ENCODE measurements at places on chromosomes 13 and 19.

DNA sequence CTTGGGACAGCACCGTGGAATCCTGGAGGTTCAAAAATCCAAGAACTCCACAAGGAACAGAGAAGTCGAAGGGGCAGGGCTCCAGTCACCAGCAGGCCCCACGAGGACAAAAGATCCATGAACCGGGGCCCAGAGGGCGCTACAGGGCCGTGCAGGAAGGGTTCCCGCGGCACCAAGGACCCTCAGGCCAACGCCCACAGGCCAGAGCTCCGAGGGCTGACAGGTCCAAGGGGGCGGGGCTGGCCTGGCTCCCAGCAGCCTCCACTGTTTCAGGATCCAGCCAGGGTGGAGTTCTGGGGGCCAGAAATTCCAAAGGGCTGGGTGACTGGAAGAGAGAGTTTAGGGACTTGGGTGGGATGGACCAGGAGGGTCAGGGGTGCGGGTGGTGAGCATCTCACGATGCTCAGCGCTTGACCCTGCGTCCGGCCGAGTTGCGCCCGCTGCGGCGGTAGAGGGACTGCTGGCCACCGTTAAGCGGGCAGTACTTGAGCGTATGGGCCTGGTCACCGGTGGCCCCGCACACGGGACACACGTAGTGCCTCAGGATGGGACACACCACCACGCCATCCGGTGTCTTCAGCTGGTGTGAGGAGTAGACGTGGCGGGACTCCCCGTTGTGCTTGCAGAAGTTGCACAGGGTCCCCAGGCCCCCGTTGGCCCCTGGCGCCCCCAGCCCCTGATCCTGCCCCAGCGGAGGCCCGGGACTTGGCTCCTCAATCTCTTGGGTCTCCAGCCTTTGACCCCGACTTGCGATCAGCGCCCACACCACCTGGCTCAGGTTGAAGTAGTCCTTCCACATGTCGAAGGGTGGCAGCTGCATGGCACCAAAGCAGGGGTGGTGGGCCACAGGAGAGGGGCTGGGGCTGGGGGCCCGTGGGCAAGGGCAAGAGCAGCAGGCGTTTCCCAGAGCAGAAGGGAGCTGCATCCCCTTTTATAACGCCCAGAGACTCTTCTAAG lies at the start of gene NANOS2:
NANOS2 (minus strand) TSS at position 905 of the 957 bp plus-strand sequence; CDS start at position 820, 85 bp downstream.
- DNase-seq = no peak

- DNase-seq = no peak
Measured at GRCh38 chr19:56253737-56254136, 18.8 kb upstream of the EDDM13 start.

- no peak for DNase-seq
Measured at GRCh38 chr19:16940626-16941025, 51.8 kb downstream of the F2RL3 start.

DNA sequence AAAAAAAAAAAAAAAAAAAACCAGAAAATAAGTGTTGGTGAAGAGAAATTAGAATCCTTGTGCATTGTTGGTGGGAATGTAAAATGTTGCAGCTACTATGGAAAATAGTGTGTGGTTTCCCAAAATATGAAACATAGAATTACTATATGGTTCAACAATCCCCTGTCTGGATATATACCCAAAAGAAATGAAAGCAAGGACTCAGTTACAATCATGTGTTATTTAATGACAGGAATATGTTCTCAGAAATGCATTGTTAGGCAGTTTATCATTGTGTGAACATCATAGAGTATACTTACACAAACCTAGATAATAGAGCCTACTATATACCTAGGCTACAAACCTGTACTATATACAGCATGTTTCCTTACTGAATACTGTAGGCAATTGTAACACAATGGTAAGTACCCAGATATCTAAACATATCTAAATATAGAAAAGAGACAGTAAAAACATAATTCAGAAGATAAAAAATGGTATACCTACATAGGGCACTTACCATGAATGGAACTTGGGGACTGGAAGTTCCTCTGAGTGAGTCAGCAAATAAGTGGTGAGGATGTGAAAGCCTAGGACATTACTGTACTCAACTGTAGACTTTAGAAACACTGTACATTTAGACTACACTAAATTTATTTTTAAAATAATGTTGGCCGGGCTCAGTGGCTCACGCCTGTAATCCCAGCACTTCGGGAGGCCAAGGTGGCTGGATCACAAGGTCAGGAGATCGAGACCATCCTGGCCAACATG lies 25.7 kb upstream of the SLC7A1 start:
- DNase-seq = no peak

DNA sequence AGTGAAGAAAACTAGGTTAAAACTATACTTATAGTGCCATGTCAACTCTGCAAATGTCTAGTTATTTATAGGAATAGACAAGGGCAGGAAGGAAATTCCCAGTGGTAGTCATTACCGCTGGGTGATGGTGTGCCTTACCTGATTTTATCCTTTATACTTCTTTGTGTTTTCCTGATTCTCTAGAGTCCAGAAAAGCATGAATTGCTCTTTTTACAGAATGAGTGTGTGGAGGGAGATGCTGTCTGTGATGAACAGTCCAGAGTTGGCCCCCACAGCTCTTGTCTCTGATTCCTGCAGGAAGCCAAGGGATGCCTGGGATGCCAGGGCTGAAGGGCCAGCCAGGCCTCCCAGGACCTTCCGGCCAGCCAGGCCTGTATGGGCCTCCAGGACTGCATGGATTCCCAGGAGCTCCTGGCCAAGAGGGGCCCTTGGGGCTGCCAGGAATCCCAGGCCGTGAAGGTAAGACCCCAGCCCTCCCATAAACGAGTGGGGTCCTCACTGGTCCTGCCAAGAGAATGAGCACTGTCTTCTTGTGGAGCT lies 83.7 kb downstream of the RAB20 start:
- DNase-seq = no peak

GRCh38 chr13:49731766-49732165 lies 40.5 kb upstream of the EBPL start:
- DNase-seq = no peak

DNA sequence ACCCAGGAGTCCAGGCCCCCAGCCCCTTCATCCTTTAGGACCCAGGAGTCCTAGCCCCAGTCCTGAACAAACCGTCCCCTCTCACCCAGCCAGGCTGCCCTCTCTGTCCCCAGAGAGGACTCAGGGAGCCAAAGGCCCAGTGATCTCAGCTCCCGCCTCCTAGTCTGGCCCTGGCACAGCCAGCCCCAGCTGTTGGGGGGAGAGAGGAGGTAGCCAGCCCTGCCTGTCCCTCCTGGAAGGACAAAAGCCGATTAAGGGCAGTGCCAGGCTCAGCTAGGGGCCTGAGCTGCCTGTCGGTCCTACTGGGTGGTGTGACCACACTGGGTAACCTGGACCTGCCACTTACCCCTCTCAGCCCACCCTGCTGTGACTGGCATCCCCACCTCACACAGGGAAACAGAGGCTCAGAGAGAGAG lies 14.5 kb downstream of the LIPE start:
- DNase-seq = no peak

DNA sequence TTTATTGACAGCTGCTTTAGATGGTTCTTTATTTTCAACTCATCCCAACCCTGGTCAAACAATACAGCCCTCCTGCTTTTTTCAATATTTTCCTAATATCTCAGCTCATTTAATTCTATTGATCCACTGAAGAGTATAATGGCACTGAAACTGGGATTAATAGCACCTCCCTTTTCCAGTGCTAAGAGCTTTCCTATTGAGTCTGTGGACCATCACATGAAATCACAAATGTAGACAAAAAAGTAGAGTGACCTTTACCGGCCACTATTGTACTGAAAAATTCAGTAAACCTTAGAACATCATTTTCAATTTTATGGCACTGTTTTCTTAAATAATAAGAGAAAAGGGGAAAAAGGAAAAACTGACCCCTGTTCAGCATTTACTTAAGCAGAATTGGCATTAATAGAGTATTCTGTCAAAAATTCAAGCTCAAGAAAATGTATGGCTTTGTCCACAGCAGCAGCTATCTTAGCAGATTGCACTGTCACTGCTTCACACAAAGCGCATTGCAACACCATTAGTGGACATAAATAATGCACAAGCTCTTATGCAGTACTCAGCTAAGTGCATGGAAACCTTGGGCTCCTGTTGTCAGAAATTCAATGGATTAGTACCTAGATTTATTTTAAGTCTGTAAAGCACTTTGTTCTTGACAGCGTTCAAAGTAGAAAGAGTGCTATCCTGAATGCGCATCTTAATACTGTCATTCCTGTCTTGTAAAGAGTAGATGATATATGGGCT lies 851.0 kb upstream of the KLHL1 start:
- DNase-seq = no peak

- no peak for DNase-seq
Measured at GRCh38 chr13:35978607-35979316, 152.4 kb downstream of the DCLK1 start.

DNA sequence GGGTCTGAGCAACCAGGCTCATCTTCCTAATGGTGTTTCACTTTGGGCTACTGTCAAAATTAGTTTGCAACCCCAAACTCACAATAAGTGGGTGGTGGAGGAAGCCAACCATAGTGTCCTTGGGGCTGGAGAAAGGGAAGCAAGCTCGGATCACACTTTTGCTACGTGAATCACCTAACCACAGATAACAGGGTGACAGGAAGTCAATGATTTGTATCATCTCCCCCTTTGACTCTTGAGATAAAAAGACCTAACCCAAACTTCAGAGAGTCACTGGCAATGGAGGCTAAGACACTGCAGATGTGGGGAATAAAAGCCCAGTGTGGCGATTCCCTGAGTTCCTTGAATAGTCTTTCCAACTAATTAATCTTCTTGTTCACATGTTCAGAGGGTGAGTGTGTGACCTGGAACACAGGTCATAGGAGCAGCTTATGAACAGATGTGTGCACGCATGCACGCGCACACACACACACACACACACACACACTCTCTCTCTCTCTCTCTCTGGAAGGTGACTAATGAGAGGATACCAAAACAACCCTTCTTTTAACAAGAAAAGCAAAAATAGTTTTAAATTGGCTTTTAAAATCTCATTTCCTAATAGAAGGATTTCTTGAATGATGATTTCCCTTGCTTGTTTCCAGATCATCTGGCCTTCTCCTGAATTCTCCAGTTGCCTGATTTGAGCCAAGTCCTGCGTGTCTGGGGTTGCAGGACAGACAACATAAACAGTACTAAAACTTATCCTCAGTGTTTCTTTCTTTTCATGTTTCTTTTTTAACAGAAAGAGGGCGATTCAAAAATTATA lies 21.2 kb upstream of the DOCK9 start:
- DNase-seq = peak; percentile 25

DNA sequence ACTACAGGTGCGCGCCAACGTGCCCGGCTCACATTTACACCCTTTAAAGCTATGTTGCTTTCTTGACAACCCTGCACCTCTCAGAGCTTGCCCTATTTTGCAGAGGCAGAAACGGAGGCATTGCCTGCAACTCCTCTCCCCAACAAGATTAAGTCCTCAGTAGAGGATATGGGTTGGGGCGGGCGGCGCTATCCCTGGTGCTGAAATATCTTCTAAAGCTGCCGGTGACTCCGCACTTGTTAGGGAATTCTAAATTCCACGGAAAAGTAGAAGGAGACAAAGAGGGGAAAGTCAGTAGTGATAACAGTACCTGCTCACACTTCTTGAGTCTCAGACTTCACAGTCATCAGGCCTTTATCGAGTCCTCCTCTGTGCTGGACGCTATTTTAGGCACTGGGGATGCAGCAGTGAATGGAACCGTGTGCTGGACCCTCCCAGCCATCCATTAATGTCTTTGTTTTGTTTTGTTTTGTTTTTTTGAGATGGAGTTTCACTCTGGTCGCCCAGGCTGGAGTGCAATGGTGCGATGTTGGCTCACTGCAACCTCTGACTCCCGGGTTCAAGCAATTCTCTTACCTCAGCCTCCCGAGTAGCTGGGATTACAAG lies 18.0 kb downstream of the SLC5A5 start:
- no peak for DNase-seq

DNA sequence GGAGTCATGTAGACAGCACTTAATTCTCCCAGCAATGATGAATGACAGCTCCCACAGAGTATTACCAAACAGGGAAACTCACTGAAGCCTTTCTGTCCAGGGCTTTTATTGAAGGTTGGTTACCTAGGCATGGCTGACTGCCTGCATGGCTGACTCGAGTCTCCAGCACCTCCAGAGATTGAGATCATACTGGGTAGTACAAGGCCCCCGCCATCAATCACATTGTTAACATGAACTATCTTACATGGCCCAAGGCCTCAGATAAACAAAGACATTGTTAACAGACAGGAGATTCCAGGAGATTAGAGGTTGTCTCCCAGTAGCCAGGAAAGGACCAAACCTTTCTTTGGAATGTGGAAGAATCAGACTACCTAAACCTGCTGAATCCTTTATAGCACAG lies 128.3 kb upstream of the LSM14A start:
- DNase-seq = no peak

- no peak for DNase-seq
Measured at GRCh38 chr13:65744836-65745235, 1485.3 kb downstream of the PCDH9 start.

- no peak for DNase-seq
Measured at GRCh38 chr19:56294549-56294948, 20.1 kb downstream of the ZSCAN5A start.

GRCh38 chr19:46823049-46823448 lies 27.6 kb downstream of the AP2S1 start:
- no peak for DNase-seq

DNA sequence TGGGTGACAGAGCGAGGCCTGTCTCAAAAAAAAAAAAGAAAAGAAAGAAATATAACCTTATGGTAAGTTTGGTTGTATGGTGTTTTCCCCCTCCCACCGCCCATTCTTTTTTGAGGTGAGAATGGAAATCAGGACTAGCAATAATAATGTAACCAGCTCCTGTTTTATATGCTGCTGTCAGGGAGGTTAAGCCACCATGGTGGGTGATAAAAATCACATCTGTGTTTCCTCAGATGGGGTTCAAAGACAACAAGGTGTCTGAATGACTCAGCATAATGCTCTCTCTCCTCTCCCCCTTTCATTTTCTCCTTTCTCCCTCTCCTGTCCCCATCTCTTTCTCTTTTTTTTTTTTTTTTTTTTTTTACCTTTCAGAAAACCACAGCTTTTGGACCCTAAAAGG lies 28.3 kb upstream of the GARRE1 start:
- no peak for DNase-seq

DNA sequence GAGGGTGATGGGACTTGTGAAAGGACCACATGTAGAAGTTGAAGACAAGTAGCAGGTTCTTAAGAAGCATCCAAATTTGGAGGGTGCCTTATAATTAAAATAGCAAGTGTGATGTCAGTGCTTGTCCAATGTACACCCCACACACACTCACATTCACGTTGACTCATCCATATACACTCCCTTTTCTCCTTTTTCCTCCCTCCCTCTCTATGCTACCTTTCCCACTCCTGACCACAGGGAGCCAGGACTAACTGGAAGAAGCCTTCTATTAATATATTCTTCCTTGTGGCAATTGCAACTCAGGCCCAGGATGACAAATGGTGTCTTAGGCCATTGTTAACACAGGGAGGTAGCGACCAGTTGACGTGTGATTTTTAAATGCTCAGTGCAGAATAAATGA lies 16.3 kb upstream of the GPR183 start:
- DNase-seq = no peak

Measured in stimulated activated CD4-positive, alpha-beta T cell treated with anti-CD3 and anti-CD28 coated beads, TNF-alpha, amount 100 ng/mL, for 24 hours (primary cell).